ENCODE measurements at places on chromosomes 6 and 20.

DNA sequence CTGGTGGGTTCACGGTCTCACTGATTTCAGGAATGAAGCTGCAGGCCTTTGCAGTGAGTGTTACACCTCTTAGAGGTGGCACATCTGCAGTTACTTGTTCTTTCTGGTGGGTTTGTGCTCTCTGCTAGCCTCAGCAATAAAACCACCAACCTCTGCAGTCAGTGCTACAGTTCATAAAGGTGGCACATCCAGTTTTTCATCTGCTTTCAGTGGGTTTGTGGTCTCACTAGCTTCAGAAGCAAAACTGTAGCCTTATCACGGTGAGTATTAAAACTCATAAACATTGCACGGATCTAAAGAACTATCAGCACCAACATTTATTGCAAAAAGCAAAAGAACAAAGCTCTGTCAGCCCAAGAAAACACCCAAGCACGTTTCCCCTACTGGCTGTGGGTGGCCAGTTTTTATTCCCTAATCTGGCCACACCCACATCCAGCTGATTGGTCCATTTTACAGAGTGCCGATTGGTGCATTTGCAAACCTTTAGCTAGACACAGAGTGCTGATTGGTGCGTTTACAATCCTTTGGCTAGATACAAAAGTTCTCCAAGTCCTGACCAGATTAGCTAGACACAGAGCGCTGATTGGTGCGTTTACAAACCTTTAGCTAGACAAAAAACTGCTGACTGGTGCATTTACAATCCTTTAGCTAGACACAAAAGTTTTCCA is 3.4 kb upstream of the TMEM14C start:
- DNase-seq, result no peak

DNA sequence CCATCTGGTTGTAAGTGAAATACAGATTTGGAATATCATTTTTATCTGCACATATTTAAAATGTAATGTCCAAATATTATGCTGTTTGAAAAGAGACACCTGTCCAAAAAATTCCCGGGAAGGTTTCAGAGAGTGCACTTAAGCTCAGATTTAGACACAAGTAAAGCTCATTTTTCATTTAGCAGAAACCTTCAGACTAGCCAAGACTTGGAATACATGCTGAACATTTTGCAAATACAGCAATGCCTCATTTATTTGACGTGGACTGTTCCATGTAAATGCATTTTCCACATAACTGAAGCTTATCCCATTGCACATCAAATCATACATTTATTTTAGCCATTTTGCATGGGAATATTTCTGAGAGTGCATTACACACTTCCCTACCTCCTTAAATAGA is 280.7 kb downstream of the ZNF217 start:
- no peak for DNase-seq

DNA sequence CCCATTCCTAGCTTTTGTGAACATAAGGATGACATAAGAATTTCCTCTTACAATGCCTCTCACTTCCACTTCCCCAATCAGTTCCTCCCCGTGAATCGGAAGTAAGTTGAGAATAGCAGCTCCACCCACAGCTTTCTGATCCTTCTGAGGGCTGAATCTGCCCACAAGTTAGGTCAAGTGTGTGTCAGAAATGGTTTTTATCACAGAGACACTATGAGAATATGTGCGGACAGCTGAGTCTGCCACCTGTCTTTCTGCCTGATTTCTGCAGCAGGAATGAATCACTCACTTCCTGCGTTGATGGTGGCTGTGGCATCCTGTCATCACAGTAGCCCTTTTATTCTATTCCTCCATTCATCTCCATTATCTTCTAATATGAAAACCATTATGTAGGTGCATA is 70.2 kb downstream of the RIN2 start:
- DNase-seq, result no peak

DNA sequence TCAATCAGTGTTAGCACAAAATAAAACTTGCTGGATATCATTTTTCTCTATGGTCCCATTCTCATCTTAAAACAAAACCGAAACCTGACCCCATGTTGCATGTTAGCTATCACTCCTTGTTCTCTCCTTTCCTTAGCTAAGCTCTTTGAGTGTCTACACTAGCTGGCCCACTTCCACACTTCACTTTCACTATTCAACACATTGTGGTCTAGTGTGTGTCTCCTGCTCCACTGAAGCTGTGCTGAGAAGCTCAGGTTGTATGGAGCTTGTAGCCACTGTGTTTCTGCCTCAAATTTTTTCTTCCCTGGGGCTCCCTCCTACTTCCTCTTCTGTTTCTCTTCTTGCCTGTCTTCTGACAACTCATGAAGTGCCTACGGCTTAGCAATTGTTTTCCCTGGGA is 223.0 kb downstream of the NKAIN2 start:
- no peak for DNase-seq

GRCh38 chr6:99790679-99791078 is 184.0 kb downstream of the PRDM13 start:
- DNase-seq, result no peak

- DNase-seq, result no peak
Observed at GRCh38 chr20:4342609-4343008, 327.3 kb upstream of the RNF24 start.

DNA sequence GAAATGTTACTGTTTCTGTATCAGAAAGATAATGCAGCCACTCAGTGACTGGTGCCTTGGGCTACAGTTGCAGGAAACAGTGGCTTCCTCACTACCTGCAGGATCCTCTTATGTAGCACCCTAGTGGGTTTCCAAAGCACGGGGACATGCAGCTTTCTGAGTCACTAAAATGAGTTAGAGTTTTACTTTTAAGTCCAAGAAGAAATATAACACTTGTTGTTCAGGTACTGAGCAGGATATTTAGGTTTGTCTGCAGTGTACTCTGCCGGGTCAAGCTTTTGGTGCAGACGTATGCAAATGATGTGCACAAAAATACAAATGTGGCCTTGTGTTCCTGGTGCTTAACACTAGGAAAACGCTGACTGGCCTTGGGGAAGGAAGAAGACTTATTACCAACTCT is 22.0 kb downstream of the ACSS1 start:
- no peak for DNase-seq

- no peak for DNase-seq
Observed at GRCh38 chr6:7155871-7156579, 48.3 kb downstream of the RREB1 start.

- no peak for DNase-seq
Observed at GRCh38 chr6:85273870-85274269, 176.0 kb upstream of the NT5E start.

DNA sequence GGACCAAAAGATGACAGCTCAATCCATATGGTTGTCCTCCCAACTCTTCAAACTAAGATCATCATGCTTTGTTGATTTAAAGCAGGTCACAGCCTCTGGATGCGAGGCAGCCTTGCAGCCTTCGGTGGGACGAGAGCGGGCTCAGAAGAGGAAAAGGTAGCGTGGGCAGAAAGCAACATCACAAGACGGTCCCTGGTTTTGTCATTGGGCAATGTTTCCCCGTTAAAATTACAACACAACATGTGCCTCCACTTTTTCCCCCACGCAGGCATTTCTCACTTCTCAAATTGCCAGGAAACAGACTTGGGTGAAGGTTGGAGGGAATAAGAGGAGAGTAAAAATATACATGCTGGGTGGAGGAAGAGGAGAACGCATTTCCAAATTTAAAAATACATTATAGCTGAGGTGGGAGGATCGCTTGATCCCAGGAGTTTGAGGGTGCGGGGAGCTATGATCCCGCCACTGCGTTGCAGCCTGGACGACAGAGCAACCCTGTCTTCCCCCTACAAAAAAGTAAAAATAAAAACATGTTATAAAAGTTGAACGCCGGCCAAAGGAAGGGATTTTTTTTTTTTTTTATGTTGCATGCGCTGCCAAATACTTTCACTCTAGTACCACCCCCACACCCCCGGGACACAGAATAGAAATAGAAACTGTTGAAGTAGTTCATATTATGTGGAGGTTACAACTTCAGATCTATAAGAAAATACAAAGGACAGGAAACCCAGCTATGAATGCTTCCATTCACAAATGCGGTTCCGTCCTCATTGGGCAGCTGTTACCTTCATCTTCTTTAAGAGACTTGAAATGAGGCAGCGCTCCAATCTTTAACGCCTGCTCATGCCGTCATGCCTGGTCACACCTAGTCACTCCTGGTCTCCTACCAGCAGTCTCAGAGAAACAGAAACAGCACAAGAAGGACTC is 13.9 kb upstream of the NAA20 start:
- DNase-seq, result no peak

- no peak for DNase-seq
Observed at GRCh38 chr20:52996658-52997057, 24.5 kb downstream of the TSHZ2 start.

DNA sequence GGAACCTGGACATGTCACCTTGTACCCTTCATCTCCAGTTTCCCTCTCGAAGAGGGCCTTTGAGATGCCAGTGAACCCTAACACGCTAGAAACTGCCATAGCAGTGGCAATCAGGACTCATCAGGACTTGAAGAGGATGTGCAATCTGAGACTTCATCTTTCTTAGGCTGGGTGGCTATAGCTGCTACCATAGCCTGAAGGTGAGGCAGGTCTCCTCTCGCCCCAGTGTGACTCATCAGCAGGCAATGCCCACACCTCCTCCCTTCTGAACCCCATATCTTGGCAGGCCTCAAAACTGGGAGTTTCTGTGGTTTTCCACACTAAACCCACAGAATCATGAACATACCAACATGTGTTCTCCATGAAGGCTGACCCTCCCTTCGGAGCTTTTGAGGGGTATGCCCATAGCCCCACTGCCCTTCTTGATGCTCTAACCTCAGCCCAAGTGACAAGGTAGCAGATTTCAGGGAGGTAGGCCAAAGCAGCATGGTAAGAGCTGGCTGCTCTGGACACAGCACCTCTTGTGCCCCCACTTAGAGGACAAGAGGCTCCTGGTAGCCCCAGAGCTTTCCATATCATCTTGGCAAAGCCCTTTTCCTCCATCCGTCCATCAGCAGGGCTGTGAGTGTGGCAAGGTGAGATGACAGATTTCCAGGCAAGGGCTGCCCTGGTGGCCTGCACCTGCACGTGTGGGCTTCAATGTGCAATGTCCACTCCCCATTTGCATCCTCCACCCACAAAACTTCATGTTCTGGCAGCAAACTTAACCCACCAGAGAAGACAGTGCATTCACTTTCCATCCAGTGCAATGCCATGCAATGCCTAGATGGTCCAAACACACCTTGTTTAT is 2.6 kb downstream of the BLCAP start:
- no peak for DNase-seq

GRCh38 chr20:19937651-19938420 is 79.3 kb upstream of the NAA20 start:
- DNase-seq, result no peak

- no peak for DNase-seq
Observed at GRCh38 chr6:32589596-32590449, at the start of gene HLA-DRB1. HLA-DRB1 (minus strand) TSS chr6:32589848; CDS start chr6:32589742, 106 bp downstream.

DNA sequence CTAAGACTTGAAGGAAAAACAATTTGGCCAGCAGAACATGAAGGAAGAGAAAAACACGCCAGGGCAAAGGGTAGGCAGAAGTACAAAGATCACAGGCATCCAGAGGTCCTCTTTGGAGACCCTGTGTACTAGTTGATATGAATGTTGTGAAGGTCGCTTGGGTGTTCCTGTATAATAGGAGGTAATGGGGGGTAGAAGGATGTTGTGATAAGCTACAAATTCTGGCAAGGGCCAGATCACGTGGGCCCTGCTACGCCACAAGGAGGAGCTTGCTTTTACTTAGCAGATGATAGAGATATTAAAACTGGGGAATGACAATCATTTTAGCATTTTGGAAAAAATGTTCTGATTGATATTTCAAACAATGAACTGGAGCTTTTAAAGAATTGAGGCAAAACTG is 878 bp upstream of the HLA-DMA start:
- DNase-seq, result no peak

- no peak for DNase-seq
Observed at GRCh38 chr6:111620169-111620568, 14.5 kb upstream of the TRAF3IP2 start.

DNA sequence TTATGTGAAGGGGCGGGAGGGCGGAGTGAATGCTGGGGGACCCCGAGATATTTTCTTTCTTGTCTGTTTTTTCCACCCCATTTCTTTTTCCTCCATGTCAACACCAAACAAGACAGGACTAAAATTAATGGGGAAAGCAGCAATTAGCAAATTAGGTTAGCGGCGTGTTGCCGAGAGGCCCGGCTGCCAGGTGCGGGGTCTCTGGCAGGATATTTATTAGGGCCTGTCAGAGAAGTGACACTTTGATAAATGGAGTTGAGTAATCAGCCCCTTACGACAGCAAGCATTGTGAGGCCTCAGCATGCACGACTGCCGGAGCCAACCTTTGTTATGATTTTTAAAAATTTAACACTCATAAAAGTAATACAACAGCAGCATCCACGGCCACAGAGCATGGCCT is 193.8 kb downstream of the DHX35 start:
- DNase-seq, result no peak

DNA sequence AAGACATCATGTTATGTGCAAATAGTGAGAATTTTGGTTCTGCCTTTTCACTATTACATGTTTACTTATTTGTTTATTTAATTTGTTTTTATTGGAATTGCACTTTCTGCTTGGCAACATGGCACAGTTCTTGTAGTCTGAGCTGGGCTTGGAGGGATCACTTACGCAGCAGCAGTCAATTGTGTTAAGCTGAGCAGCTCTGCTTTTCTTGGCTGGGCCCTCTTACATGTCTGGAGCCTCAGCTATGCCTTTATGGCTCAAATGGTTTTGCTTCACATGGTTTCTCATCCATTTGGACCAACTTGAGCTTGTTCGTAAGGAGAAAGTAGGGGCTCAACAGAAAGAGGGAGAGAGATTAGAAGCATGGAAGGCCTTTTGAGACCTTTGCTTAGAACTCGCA is 327.5 kb upstream of the EPHA7 start:
- no peak for DNase-seq
